ENCODE measurements at places on chromosomes 3 and 15.
A peak's percentile ranks its signal among the peaks of the same experiment; 100 is the strongest.

GRCh38 chr15:45347033-45347432 is 31.3 kb downstream of the GATM start:
- no peak for DNase-seq

DNA sequence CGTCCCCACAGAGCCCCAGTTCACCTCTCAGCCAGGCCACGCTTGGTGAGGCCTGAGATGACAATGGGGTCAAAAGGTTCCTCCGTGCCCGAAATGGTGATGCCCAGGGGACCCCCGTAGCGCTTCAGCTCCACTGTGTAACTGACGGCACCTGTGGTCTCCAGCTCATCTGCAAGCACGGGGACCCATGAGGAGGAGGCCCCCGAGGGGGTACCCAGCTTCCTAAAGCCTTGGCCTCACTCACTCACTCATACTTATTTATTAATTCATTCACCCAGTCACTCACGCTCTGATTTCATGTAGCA is 30.4 kb downstream of the GRIP2 start:
- peak; percentile 34 for DNase-seq

- DNase-seq: no peak
Observed at GRCh38 chr15:26015516-26016075, 152.5 kb upstream of the ATP10A start.

DNA sequence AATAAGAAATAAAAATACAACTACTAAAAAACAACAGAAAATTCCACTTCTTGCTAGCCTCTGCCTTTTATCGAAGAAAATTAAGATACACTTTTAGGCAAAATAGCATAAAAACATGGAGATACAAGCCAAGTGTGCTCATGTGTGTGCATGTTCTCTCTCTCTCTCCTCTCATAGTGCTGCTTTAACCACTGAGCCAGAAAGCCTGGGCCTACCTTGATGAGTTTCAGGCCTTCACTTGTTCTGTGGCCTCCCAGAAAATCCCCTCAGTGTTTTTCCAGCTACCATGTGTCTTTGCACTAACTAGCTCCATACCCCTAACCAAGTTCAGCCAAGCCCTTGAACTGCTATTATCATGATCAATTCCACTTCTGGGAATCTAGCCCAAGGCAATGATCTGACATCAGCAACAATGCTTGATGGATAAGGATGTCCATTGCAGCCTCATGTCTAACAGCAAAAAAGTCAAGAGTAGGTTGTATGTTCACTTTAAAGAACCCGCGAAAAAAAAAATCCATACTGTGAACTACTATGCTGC is 18.1 kb downstream of the CYP11A1 start:
- DNase-seq: no peak

- DNase-seq: no peak
Observed at GRCh38 chr3:99471353-99472323, 166.8 kb upstream of the COL8A1 start.

DNA sequence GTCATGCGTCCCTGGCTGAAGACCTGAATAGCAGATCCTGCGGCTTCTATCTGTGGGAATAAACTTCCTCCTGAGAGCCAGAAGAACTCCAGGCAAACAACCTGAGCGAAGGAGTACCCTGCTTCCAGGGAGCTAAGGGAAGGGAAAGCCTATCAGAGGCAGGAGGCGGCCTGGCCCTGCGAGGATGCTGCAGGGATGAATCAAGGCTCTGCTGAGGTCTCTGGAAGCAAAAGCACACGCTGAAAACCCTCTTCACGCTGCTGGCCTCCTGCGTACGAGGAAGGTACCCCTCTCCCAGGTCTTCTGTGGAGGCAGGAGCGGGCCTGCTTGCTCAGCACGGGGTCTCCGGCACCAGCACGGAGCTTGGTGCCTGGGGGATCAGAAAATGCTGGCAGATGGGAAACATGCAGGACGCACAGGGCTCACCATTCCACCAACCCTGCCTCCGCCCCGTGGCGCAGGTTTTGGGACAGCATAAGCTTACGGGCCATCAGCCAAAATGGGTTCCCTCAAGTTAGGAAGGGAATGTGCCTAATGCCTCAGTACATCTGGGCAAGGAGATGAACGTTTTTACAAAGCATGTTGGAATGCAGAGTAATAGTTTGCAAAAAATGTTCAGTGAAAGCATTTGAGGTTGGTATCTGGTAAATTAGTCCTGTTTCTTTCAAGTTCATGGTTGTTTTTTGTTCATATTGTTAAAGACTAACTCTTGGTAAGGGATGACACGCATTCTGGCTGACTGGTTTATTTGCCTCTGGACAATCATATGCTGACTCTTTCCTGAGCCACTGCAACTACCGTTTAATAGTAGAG is 72.3 kb downstream of the CHSY1 start:
- no peak for DNase-seq

GRCh38 chr3:4525560-4526223 is 32.5 kb downstream of the ITPR1 start:
- no peak for DNase-seq

DNA sequence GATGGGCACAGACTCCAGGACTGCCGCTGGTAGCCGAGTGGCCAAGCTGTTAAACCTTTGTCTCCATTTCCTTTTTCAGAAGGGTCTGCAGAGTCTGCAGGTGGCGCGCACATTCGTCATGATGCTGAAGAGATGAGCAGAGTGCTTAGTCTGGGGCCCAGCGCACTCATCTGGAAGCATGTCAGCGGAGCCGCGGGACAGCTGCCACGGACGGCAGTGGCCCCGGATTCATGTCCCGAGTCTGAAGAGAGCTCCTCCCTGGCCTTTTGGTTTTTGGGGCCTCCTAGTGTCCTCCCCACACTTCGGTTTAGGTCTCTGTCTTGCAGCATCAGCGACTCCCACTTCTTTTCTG is 42.6 kb downstream of the KLHL25 start:
- DNase-seq: no peak

- DNase-seq: peak; percentile 95
Observed at GRCh38 chr3:183285828-183286457, 32.9 kb downstream of the B3GNT5 start.

GRCh38 chr3:24520976-24521419 is 26.3 kb upstream of the THRB start:
- DNase-seq: no peak

DNA sequence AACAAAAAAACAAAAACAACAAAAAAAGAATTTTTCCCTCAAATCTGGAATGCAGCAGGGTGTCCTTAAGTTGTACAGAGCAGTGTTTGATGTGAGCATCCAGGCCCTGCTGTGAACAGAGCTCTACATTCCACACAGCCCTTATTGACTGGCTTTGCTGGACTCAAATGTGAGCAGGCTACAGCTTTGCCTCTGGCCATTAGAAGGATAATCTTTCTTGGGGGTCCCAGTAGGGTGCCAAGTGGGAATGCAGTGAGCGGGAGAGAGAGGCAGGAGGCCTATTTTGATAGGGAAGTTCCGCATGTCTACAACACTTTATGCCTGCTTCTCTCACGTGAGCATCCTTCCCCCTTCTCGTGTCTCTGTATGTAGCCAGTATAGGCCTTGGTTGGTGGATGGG is 34.4 kb upstream of the TPRG1 start:
- DNase-seq: no peak

- no peak for DNase-seq
Observed at GRCh38 chr3:13088028-13089006, 15.1 kb upstream of the IQSEC1 start.

- no peak for DNase-seq
Observed at GRCh38 chr3:98343647-98344507, 9.8 kb upstream of the OR5K4 start.

DNA sequence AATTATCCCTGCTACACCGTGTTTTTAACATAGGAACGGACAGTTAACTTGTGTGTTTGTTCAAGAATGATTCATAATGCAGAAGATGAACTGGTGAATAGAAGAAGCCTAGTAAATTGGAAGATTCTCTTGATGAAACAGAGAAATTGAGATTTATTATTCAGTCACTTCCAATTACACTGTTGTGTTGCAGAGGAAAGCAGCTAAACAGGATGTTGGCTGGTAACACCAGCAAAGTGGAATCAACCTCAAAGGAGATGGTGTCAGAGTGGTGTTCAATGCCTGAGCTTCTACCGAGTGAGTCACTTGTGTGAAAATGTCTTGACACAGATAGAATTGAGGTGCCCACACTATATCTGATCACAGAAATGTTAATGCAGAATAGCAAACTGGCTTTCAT is 399.6 kb downstream of the LPP start:
- no peak for DNase-seq

- no peak for DNase-seq
Observed at GRCh38 chr3:148975248-148975647, 16.1 kb upstream of the GYG1 start.

- DNase-seq: no peak
Observed at GRCh38 chr3:158095814-158096704, 10.2 kb downstream of the SHOX2 start.

DNA sequence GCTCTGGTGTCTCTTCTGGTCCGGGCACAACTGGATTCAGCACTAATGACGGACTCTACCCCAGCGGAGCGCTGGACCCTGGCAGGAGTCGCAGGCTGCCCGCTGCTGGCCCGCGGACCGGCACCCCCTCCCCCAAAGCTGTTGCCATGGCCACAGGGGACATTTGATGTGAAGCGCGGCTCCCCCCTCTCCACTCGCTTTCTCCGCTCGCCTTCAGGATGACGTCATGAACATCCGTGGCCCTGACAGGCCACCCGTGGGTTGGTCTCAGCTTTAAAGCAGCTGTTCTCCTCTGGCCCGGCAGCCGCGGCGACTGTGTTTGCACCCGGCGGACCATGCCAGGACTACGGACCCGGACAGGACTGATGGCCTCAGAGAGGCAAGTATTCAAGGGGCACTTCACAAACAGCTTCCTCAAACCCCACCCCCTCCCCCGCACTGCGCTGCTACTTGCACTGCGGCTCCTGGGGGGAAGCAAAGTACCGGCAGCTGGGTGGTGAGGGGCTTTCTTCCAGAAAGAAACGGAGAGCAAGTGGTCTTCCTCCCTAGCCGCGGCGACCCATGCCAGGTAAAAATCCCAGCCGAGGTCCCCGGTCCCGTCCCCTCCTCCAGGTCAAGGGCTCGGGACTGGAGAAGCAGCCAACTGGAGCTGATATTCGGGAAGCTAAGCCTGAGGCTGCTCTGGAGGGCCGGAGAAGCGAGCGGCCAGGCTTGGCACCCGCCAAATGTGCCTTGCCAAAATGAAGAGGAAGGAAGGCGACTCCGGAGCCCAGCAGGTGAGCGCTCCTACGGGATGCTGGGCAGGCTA is 16.6 kb upstream of the AEN start:
- no peak for DNase-seq

GRCh38 chr15:59447367-59447766 is 9.4 kb downstream of the FAM81A start:
- no peak for DNase-seq

DNA sequence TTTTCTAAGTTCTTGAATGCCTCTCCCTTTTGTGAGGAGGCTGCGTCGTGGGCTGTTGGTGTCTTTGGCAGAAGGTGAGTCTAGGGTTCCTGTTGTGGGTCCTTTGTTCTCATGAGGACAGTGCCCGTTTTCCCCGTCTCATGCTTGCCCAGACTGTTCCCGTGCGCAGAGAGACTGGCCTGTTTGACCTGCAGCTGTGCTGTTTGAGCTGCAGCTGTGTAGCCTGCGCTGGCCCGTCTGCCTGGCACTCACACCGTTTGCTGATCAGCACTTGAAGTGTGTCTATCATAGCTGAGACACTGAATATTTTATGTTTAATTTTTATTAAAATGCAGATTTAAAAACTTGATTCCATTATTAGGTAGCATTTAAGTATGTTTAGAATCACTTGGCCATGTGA is 9.9 kb downstream of the GOLGA6L2 start:
- no peak for DNase-seq

DNA sequence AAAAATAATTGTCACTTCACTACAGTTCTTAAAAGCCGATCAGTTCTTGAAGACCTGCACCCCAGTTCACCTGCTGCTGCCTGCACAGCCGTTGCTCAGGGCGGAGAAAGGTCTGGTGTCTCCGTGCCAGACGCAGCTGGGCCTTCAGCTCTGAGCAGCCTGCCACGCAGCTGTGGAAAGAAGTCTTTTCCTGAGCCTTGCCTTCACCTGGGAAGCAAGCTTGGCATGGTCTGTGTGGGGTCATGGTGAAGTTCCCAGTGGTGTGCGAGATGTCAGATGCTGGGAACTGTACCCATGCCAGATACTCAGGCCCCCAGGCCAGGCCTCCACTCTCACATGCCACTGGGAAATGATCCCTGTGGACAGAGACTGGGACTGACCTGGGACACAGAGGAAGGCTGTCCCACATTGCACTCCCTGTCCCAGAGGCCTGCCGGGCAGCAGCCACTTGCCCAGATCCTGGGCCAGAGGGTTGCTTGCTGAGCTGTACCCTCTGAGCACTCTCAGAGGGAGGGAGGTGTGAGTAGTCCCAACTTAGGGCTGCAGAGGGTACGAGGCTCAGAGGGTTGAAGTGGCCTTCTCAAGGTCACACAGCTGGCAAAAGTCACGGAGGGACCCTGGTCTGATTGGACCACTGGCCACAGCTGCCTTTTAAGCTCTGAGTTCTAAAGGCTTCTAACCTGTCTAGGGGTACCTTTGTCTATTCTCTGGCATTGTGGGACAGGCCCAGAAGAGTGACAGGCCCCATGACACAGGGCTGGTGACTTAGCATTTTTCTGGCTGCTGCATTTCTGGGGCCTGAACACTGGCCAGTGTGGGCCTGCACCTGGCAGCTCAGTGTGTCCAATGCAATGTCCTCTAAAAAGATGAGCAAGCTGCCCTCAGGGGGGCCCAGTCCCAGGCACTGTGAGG is 55.4 kb downstream of the KLF13 start:
- no peak for DNase-seq

Data from Peyer's patch (tissue), 4 donors.